Bronchial epithelial cell (primary cell): ENCODE measurements at places on chromosomes 12 and 14. TPM values are rescaled to one million over a fixed set of nuclear protein-coding genes. Genes with fewer than 3 reads are reported as not detected.

- DNase-seq = no peak
Observed at GRCh38 chr14:105413544-105413886, 6.1 kb upstream of the MTA1 start.

- DNase-seq = peak; percentile 32
Observed at GRCh38 chr14:52266179-52266578, 1.3 kb upstream of the PTGDR start.

- no peak for DNase-seq
Observed at GRCh38 chr12:1811281-1811947, 9.0 kb upstream of the LRTM2 start.

GRCh38 chr14:101734246-101734847 lies 27.2 kb upstream of the PPP2R5C start:
- no peak for DNase-seq

DNA sequence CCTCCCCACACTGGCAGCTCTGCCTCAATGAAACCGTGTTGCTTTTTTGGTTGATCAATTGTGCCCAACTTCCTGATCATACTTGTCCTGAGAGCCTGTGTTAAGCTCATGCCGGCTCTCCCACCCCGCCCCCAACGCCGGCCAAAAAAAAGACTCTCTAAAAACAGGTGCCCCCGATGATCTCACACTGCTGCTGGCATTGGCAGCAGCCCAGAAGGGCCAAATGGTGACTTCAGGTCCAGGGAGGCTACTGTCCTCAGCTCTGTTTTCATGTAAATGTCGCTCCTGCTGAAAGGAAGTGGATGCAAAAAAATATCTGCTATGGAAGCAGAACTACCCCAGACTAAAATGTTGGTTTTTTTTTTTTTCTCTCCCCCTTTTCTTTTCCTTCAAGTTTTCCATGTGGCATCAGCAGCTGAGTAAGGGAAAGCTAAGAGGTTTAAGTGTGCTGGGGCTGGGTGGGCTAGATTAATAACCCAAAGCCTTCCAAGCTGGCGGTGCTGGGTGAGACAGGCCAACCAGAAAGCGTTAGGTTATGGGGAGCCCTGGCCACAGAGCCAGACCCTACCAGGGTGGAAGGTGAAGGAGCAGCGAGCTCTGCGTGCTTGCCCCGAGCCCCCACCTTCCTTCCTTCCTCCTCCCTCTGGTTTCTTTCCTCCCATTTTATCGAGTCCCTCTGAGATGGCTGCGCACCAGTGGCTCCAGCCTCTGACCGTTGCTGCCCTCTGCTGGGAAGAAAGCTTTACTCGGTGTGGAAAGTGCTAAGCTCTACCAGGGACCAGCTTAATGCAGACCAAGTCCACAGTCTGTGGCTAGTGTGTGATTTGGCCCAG lies 396.1 kb downstream of the NRXN3 start:
- peak; percentile 47 for DNase-seq

GRCh38 chr12:70386771-70387170 lies 20.7 kb downstream of the KCNMB4 start:
- no peak for DNase-seq

DNA sequence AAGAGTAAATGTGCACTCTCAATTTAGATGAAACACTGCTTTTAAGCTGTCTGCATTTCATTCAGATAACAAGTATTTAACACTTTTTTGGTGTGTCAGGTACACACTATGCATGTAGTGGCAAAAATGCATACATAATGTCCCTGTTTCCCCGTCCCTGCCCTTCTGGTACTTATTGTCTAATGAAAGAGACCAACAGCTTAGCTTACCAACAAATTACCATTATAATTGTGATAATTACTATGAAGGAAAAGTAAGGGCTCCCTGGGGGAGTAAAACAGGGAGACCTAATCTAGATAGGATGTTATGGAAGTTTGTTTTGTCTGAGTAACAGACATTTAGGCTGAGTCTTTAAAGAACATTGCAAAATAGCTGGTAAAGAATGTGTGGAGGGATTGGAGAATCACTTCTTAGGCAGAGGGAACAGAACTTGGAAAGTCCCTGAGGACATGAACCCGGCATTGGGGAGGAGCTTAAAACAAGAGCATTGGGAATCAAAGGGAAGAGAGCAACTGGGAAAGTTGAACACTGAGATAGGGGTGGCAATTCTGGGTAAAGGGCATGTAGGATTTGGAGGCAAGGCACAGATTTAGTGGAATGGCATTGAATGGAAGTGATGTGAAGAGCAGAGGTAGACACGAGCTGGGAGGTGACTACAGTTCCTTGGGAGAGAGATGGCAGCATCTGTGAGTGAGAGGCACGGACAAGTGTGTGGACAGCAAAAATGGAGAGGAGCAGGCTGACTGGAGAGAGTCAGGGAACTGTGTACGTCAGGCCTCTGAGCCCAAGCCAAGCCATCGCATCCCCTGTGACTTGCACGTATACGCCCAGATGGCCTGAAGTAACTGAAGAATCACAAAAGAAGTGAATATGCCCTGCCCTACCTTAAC lies 181.6 kb downstream of the GRIP1 start:
- peak; percentile 13 for DNase-seq

DNA sequence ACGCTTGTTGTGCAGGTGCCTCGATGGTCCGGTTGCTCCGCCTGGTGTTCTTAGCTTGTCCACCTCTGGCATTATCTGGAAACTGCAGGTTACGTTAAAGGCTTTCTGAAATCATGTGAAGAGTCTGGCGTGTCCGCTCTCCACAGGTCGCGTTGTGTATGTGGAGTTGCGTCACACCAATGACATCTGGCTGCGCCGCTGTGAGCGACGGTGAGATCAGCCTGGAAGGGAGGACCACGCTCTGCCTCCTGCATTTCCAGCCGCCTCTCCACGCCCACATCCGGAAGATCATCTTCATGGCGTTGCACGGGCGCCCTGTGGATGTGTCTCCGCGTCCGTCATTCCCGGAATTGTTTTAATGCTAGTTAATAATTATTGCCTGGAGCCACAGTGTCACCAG lies 50.6 kb upstream of the GALNT9 start:
- no peak for DNase-seq

DNA sequence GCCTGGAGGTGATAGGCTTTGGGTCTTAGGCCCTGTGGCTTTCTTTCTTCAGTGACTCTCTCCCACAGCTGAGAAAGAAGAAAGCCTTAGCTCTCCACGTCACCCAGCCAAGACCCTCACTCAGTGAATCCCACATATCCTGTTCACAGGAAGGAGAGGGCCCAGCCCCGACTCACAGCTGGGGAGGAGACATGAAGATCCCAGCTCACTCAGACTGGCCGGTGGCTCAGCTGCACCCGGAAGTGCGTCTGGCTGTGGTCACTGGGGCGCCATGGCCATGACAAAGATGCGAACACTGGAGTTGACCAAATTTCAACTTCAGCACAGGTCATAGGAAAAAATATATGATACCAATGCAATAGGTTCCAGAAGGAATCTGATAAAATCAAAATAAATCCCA lies 14.2 kb downstream of the DLK1 start:
- DNase-seq = no peak

DNA sequence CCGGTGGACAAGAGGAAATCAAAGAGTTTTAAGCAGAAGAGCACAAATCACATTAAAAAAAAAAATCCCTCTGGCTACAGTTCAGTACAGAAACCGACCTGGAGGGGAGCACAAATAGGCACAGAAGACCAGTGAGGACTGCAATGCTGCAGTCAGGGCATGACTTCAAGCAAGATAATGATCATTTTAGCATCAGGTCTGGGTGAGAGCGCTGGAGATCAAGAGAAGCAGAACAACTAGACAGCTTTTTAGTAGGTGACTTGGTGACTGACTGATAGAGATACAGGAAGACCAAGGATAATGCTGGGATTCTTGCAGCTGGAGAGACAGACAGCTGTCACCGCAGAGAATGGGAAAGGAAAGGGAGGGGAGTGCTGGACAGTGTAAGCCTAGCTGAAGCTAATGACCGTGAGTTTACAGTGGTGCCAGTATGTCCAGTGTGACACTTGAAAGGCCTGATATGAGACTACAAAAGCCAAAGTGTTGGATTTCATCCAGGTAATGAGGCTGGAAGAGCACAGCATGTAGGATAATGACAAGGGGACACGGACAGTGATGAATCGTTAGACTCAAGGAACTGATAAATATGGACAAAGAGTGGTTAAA lies 5.6 kb downstream of the NFYB start:
- DNase-seq = no peak

DNA sequence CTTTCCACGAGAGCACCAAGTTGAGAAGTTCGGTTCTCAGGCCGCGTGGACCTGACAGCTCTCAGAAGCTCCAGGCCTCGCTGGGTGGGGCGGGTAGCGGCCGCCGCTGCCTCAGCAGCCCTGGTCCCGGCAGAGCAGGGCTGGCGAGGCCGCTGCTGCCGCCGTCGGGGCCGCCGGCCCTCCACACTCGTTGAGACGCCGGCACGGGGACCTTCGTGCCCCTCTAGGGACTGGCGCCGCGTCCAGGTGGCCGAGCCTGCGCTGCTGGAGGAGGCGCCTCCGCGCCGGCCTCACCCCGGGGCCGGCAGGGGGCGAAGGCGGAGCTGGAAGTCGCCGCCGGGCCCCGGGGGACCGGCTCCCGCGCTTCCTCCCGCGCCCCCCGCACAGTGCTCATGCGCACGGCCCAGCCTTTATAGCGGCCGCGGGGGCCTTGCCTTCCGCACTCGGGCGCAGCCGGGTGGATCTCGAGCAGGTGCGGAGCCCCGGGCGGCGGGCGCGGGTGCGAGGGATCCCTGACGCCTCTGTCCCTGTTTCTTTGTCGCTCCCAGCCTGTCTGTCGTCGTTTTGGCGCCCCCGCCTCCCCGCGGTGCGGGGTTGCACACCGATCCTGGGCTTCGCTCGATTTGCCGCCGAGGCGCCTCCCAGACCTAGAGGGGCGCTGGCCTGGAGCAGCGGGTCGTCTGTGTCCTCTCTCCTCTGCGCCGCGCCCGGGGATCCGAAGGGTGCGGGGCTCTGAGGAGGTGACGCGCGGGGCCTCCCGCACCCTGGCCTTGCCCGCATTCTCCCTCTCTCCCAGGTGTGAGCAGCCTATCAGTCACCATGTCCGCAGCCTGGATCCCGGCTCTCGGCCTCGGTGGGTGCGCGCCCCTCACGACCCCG lies at the start of gene COCH:
COCH (plus strand) TSS at position 440 of the 879 bp plus-strand sequence; CDS start at position 820, 380 bp downstream.
- DNase-seq = no peak

DNA sequence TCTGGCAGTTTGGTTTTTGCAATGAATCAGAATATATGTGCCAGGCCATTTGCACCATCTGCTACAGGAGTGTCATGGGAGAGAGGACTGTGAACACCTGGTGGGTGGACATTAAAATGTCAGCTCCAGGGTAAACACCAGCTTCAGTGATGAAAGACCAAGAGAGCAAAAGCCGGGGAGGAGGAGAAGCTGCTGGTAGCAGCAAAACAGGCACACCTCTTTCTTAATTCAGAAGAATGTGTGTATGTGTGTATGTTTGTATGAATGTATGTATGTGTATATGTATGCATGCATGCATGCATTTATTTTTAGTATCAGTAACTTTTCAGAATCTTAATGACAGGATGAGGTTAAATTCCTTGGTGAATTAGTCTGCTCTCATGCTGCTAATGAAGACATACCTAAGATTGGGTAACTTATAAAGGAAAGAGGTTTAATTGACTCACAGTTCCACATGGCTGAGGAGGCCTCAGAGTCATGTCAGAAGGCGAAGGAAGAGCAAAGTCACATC lies 357.4 kb upstream of the PRICKLE1 start:
- DNase-seq = peak; percentile 50

GRCh38 chr12:105954951-105955931 lies 183.5 kb downstream of the NUAK1 start:
- DNase-seq = peak; percentile 64

GRCh38 chr12:123833830-123834229 lies 71.7 kb downstream of the DNAH10 start:
- DNase-seq = no peak

GRCh38 chr12:67855103-67855502 lies 134.1 kb upstream of the IFNG-AS1 start:
- DNase-seq = no peak

GRCh38 chr12:77841521-77841920 lies 10.8 kb downstream of the NAV3 start:
- peak; percentile 63 for DNase-seq

DNA sequence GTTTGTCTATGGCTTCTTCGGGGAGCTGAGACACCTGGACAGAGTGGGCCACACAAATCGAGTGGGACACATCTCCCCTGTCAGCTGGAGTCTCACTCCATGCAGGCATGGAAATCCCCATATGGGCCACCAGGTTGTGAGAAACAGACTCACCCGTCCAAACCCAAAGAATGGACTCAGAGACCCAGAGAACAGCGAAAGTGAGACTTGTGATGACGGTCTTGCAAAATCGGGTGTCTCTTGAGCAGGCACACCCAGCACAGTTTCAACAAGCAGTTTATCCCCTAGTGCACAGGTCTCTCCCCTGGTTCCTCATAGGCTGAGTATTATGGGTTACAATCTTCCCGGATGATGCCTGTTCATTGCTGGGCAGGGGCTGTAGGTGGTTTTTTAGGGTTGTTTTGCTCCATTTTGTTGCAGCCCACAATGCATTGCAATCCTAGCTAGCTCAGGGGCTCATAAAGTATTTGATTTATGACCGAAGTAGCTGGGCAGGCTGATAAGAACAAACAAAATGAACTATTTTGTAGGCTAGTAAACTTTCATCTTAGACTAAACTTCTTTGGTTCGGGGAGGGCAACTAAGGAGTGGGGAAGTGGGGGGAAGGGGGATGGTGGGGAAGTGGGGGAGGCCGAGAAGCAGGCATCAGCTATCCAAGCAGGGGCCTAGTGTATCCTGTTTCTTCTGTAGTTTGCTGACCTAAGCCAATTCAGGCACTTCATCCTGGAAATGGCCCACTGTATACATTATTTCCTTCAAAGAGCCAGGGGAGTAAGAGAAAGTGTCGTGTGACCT lies 45.3 kb downstream of the IQSEC3 start:
- no peak for DNase-seq

- DNase-seq = no peak
Observed at GRCh38 chr14:100640471-100641273, 53.5 kb upstream of the BEGAIN start.

- no peak for DNase-seq
Observed at GRCh38 chr14:102905116-102906108, 17.1 kb upstream of the AMN start.

DNA sequence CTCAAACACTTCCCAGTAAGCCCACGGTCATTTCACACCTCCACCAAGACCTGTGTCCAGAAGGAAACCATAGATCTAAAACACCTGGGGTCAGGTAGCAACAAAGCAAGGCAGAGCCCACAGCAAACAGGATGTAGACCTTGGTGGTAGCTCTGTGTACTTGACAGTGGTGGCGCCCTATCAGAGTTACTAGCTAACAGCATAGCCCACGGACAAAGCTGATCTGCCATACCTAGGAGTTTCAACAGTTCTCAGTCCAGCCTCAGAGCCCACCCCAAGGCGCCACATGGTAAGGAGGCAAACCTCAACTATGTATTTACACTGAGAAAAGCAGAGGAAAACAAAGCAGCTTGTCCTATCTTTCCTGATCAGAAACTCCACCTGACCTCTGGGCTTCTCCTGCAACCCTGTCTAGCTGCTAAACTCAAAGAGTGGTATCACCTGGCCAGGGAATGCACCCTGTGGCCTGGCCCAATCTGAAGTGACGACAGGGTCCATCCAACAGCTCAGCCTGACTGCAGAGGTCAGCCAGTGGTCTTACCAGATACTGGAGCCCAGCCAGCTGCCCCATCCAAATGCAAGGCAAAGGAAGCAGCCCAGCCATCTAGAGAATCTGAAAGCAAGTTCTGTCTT lies 46.3 kb downstream of the STON2 start:
- DNase-seq = no peak

GRCh38 chr14:53742233-53742620 lies 214.4 kb downstream of the BMP4 start:
- peak; percentile 3 for DNase-seq

The RIN3 gene
- total RNA-seq = 2.9 and 3.5 TPM in 2 replicates

The LRRK2 gene
- total RNA-seq = 0.26 and 0.90 TPM in 2 replicates

The C12orf54 gene
- total RNA-seq = 0.53 and 6.7 TPM in 2 replicates

The OGFOD2 gene
- total RNA-seq = 15.0 and 17.0 TPM in 2 replicates

The SH2B3 gene
- 2.4 and 3.2 TPM in 2 replicates for total RNA-seq

The FIGNL2 gene
- not detected in 2 replicates for total RNA-seq

The KLHL42 gene
- 21.3 and 22.7 TPM in 2 replicates for total RNA-seq

The PLEKHG7 gene
- under 0.01 TPM in 1 of 2 replicates, not detected in the other for total RNA-seq

The ETV6 gene
- 2.6 and 3.5 TPM in 2 replicates for total RNA-seq
